ENCODE measurements at places on chromosomes 1 and 21.

- DNase-seq: no peak
These were observed 1.4 kb downstream of the RSPO1 start for GRCh38 chr1:37633040-37633937.

DNA sequence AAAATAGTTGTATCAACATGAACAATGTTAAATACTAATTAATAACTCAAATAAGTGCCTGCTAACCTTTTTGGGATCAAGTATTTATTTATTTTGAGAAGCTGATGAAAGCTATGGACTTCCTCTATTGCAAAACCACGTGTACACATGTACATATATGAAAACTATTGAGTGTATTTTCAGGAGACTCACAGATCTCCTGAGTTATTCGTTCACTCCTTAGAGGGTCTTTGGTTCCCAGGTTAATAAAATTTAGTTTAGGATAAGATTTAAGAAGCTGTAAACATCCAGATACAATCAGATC lies 130.5 kb downstream of the DISC1 start:
- no peak for DNase-seq

DNA sequence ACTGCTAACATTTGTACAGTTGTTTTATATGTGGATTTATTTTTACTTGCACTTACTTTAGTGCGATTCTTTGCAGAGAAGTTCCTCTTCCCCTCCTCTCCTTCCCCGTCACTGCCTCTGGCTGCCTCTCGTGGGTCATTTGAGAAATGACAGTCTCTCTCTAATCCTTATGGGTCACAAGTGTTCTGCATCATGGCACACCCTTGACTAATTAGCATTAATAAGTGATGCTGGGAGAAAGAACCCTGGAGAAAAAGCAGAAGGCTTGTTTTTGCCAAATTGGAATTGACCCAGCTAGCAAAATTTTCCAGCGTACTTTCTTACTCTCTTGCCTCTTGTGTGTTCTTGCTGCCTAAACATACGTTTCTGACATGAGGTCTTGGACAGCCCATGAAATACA lies 301.2 kb downstream of the DUSP10 start:
- no peak for DNase-seq

- no peak for DNase-seq
These were observed 39.7 kb downstream of the EIF2B3 start for GRCh38 chr1:44946725-44947062.

DNA sequence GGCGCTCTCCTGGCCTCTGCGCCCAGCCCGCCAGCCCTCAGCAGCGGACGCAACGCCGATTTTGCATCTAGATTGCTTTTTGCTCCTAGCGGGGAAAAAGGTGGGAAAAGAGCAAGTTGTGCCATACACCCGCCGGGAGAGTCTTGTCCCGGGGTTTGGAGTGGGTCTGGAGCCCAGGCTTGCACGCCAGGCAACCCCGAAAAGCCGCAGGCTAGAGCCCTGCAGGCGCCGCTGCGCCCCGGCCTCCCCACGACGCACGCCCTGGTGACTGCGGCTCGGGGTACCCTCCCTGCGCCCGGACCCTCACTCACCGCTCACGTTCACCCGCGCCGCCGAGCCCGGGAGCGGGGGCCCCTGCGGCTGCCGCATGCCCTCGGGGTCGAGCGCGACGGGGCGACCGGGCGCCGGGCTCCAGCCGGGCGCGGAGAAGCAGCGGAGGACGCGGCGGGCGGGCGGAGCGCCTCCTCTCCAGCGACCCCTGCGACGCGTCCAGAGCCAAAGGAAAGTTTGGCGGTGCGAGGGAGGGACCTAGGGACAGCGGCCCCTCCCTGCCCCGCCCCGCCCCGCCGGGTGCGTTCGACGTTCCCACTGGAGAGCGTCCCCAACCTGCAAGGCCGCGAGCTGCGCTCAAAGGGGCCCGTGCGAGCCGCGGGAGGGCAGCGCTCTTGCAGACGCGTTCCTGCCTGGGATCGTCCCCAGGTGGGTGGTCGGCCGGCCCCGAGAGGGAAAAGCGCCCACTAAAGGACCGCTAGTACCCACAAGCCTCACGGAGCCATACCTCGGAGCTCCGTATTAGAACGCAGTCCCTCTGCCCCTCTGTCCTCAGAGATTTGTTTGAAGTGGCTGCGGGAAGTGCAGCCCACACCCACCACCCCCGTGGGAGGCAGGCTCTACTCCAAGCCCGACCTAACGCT lies at the start of gene LPAR3:
LPAR3 (minus strand) TSS at position 502 of the 914 bp plus-strand sequence. CDS start 27,086 bp downstream, outside the sequence.
- DNase-seq: no peak

DNA sequence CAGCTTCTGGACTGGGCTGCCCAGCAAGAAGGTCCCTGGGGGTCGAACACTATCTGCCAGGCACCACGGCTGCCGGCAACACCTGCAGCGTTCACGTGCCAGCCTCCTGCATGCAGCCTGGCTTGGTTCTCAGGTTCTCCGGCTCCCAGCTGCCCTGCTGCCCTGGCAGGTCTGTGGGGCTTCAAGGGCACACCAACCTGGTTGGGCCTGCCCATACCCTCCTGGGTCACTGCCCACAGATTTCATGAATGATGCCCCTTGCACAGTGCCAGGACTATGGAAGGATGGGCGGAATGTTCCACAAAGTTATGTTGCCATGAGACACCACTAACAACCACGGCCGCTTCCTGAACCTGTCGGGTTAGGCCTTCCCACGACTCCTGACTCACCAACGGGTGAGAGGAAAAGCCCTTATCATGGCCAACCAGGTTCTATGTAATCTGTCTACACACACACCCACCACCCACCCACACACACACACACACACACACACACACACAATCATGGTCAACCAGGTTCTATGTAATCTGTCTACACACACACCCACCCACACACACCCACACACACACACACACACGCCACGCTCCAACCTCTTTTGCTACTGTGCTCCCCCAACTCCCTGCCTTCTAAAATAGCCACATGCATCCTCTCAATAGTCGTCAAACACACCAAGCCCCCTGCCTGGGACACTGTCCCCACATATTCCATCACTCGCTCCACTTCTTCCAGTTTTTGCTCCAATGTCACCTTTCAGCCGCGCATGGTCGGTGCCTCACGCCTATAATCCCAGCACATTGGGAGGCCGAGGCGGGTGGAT lies 32.2 kb downstream of the HSPG2 start:
- peak; percentile 20 for DNase-seq

DNA sequence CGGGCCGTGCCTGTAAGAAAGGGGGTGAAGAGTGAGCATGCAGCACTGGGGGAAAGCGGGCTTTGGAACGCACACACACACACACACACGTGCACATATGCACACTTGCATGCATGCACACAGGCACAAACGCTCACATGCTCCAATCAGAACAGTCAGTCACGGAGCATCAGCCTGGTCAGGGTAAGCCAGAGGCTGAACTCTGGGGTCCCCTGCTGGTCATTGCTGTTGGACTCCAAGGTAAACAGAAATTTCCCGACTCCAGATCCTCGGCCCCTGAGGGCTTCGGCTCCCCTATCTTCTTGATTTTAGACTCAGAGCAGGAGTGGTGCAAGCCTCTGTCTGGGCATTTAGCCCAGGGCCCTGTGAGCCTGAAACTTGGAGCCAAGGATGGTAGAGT lies 54.2 kb downstream of the SYT2 start:
- no peak for DNase-seq

DNA sequence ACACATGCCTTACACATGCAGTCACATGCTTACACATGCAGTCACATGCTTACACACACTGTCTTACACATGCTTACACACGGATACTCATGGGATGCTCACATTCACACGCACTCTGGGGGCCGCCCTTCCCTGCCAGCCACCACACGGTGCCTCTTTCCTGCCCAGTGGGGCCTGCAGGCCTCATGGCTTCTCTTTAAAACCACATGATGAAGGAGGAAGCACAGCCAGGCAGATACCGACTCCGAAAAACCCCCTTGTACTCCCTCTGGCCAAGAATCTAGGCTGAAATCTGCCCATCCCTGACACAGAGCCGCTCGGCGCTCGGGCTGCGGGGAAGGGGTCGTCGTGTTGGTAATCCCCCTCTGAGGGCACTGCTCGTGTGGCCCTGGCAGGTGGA lies 113.0 kb downstream of the PRDM16 start:
- no peak for DNase-seq

- DNase-seq: no peak
These were observed 182.9 kb upstream of the DPYD start for GRCh38 chr1:98103617-98104285.

- DNase-seq: no peak
These were observed 108.4 kb downstream of the ERG start for GRCh38 chr21:38389896-38390295.

- DNase-seq: no peak
These were observed 4.6 kb downstream of the CD244 start for GRCh38 chr1:160858097-160858496.

DNA sequence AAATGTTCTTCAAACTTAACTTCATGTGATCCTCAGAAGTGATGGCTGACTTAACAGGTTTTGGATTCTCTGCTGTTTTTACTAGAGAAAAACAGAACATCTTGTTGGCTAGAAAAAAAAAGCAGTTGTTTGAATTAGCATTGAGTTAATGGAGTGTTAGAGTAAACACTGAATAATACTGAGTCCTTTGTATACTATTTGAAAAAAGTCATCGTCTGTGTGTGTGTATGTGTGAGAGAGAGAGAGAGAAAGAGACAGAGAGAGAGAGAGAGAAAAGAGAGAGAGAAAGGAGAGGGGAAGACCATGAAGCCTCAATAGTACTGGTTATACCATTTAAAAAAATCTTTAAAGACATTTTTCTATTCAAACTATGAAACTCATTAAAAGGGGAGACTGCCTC lies 10.4 kb downstream of the ZNF697 start:
- no peak for DNase-seq

DNA sequence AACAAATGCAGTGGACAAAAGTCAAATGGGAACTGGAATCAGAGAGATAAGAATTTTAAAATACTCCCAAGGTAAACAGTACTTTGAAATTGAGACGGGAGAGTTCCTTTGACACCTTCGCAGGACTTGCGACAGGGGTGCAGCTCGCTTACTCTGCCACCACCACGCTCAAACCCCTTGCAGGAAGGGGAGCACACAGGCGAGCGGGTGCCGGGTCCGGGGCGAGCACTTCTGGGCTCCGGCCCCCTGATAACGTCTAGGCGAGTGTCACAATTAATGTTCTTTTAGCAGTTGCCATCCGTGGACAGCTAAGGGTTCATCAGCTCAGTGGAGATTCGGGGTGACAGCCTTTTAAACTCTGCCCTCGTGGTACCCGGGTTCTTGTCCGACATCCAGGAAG lies 37.4 kb downstream of the CLDN17 start:
- no peak for DNase-seq

GRCh38 chr1:42940851-42941639 lies 17.6 kb downstream of the SLC2A1 start:
- DNase-seq: no peak

- DNase-seq: no peak
These were observed 9.9 kb upstream of the C1orf141 start for GRCh38 chr1:67144696-67145095.

GRCh38 chr1:200671235-200671786 lies 1.6 kb upstream of the DDX59 start:
- no peak for DNase-seq

DNA sequence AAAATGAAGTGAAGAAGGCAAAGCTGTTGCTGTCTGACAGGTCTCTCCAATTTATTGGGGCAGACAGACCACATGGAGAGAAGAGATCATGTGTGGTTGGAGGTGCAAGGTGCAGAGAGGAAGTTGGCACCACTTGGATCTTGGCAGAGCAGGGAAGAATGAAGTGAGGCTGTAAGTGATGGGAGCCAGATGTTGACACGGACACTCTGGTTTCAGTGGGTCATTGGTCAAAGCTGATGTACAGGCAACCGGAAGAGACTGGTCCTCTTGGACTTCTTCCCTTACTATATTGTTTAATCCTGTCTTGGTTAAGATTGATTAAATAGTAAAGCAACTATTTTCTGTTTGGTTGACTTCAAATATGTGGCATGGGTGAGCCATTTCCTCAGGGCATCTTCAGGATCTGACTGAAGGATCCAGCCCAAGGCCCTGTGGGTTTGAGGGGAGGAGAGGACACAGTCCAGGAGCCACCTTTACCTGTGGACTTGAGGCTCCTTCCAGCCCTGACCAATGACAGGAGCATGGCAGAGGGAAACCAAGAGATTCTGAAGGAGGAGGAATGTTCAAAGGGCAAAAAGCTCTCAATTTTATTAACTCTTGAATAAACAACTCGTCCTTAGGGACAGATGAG lies 49.4 kb downstream of the NENF start:
- DNase-seq: no peak

- DNase-seq: no peak
These were observed 133.1 kb downstream of the AJAP1 start for GRCh38 chr1:4787551-4787950.

GRCh38 chr21:17976139-17976538 lies 157.0 kb upstream of the C21orf91 start:
- DNase-seq: no peak

DNA sequence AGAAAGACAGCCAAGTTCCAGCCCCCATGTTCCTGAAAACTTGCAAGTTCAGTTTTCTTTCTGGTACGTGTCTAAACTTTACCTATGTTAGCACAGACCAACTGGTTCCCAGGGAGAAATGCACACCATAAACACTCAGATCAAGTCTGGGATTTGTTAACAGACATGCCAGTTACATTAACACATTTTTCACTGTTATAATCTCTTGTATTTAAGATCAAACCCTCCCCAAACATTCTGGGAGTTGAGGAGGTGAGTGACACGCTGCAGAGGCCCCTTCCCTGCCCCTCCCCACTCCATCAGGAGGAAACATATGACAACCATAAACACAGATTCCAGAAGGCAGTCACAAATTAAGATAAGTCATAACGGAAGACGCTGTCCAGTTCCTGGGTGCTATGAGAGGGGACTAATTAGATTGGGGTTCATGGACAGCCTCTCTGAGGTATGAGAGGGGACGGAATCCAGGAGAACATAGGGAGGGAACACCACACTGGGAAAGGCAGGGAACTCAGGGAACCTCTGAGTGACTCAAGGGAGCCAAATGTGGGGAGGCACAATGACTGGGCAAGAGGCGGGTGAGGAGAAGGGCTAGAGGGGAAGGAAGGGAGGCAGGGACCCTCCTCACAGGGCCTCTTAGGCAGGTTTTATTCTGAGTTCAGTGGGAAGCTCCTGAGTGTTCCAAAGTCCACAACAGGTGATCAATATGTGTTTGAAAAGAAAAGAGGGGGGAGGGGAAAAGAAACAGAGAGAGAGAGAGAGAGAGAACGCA lies 25.0 kb downstream of the DUSP10 start:
- DNase-seq: no peak

- DNase-seq: no peak
These were observed 89.2 kb upstream of the AJAP1 start for GRCh38 chr1:4565166-4565565.

DNA sequence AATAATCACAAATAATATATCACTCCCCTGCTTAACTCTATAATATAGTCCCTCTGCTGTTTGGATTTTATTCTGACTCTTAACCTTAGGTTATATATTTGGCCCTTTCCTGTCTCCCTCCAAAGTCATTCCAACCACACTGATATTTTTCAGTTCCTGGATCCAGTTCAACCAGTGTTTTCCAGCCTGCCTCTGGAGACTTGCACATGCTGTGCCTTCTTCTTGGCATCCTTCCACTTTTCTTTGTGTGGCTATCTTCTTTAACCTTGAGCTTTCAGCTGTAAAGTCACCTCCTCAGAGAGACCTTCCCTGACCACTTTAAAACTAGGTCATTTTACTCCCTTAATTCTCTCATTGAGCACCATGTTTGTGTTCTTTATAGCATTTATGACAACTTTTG lies 19.4 kb downstream of the CERS2 start:
- DNase-seq: no peak

- no peak for DNase-seq
These were observed 14.1 kb downstream of the CDA start for GRCh38 chr1:20602851-20603450.

GRCh38 chr1:45008516-45008915 lies 2.6 kb downstream of the HECTD3 start:
- no peak for DNase-seq
